ENCODE measurements at places on chromosomes 2 and 18. TPM values are rescaled to one million over a fixed set of nuclear protein-coding genes. Genes with fewer than 3 reads are reported as not detected.

TAF4B gene
- 2.6 TPM for total RNA-seq

ERMN gene
- 0.17 TPM for total RNA-seq

DNA sequence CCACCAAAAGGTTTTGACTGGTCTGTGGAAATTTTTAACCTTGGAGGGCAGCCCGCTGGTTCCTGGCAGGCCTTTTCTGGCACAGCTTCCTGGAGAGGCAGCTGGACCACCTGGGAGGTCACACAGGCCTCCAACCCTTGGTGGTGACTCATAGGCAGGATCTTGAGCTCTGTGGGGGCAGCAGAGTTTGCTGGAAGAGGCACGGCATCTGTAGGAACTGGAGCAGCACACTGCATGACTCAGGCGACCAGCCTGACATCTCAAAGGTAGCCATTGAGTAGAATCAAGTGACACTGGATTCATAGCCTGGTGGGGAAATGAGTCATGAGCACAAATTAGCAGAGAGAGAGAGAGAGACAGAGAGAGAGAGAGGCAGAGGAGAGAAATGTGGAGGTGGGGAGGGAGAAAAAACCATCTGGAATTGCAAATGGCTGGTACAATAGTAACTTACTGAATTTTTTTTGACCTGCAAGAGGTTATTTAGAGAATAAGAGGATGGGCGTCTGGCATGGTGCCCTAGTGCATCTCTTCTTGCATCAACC, 57.4 kb downstream of the TRPM8 start:
- no peak overlapping the region for H3K27ac ChIP-seq
- peak; percentile 93 for DNase-seq
- H3K4me3 ChIP-seq: no peak overlapping the region

COL5A2 gene
- total RNA-seq: 253 TPM

DNA sequence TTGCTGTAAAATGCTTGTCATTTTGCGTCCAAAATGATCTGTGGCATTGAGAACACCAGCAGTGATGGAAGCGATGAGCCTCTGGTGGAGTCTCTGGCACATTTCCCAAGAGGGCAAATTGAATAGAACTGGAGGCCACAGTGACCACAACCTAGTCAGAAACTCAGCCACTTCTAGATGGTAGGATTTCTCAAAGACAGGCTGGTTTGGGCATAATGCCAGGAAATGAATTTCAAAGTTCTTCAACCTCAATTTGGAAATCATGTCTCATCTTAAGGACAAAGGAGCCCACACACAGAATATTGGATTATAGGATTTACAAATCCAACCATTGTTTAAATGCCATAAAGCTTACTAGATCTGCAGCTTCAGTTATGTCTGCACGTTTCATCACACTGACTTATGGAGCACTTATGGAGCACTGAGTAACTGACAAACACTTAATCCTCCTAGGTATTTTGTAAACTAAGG, 132.1 kb downstream of the COL6A3 start:
- H3K27me3 ChIP-seq: no peaks in the 10 kb centered on the region
- peak overlapping the region; percentile 80 for H3K27ac ChIP-seq
- H3K4me3 ChIP-seq: no peak overlapping the region
- H3K4me1 ChIP-seq: peaks cover 32% of the 10 kb centered on the region

UGT1A10 gene
- total RNA-seq: not detected

RASGRP3 gene
- 0.50 TPM for total RNA-seq

DNA sequence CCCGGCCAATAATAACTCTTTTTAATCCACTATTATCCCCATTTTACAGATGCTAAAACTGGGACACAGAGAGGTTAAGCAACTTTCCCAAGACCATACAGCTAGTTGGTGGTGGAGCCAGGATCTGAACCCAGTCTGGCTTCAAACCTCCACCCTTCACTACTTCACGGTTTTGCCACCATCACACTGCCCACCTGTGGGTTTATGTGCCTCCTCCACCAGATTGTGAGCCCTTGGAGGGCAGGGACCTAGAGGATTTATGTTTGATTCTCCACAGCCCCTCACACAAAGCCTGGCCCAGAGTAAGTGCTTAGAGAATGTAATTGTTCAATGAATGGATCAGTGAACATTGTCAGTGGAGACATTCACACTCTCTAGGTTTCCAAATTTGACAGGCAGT, 153.4 kb upstream of the MYCN start:
- no peaks in the 10 kb centered on the region for H3K27me3 ChIP-seq
- H3K36me3 ChIP-seq: no peaks in the 10 kb centered on the region
- no peak overlapping the region for H3K27ac ChIP-seq
- no peak for DNase-seq
- H3K4me3 ChIP-seq: no peak overlapping the region

DNA sequence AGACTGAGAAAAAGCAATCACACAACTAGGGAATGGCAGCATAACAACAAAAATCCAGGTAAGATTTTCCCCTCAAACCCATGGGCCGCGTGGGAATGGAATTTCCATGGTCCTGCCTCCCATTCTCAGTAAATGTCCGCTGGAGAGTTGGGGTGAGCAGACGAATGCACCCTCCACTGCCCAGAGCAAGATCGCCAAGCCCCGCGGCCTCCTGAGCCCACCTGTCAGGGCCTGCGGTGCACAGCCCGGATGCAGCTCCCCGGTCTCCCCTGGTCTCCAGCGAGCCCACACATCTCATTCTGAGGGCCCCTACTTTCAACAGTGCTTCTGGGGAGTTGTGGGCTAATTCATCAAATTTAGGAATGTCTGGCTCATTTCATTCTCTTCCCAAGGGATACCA, 327.4 kb upstream of the HS6ST1 start:
- H3K4me1 ChIP-seq: no peaks in the 10 kb centered on the region
- no peak overlapping the region for H3K27ac ChIP-seq
- H3K27me3 ChIP-seq: peaks cover 4% of the 10 kb centered on the region
- H3K4me3 ChIP-seq: no peak overlapping the region
- no peak for DNase-seq

DNA sequence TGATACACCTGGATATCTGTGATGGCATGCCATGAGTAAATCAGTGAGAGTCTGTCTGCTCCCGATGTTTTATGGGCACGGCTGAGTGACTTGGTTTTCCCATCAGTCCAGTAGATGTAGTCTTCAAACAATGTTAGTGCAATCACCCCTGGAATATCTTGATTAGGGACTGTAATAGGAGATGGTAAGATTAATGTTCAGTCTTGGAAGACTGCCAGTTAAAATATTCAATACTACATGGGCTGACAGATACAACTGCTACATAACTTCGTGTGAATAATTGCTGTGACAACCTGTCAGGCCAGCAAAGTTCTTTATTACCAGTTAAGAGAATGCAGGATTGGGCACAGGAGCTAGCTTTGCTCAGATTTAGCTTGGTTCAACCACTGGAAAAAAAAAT, 1673.3 kb downstream of the LRP1B start:
- H3K27me3 ChIP-seq: no peaks in the 10 kb centered on the region
- H3K36me3 ChIP-seq: no peaks in the 10 kb centered on the region
- no peak overlapping the region for H3K27ac ChIP-seq
- H3K4me3 ChIP-seq: no peak overlapping the region
- no peaks in the 10 kb centered on the region for H3K4me1 ChIP-seq

GRCh38 chr2:206721256-206721920, 3.2 kb upstream of the DYTN start:
- no peak overlapping the region for H3K27ac ChIP-seq
- DNase-seq: no peak
- H3K4me1 ChIP-seq: no peaks in the 10 kb centered on the region
- H3K36me3 ChIP-seq: no peaks in the 10 kb centered on the region

DNA sequence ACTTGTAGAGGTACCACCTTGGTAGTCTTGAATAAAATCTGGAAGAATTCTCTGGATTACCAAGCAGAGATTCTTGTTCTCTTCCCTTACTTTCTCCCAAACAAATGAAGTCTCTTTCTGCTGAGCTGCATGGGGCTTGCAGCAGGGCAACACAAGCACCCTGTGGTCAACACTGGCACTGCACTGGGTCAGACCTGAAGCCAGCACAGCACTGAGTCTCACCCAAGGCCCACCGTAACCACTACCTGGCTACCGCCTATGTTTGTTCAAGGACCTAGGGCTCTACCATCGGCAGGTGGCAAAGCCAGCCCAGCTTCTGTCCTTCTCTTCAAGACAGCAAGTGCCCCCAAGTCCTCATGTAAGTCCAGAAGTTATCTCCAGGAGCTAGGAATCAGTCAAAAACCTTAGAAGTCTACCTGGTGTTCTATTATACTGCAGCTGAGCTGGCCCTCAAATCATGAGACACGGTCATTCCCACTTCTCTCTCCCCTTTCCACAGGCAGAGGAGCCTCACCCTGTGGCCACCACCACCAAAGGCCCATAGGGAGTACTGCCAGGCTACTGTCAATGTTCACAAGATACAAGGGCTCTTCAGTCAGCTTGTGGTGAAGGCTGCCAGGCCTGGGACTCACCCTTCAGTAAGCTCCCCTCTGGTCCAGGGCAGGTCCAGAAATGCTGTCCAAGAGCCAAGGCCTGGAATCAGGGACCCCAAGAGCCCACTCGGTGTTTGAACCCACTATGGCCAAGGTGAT, 18.4 kb downstream of the VPS54 start:
- H3K36me3 ChIP-seq: no peaks in the 10 kb centered on the region
- no peak overlapping the region for H3K27ac ChIP-seq
- H3K4me3 ChIP-seq: no peak overlapping the region

All from fibroblast of lung (primary cell).